ENCODE measurements at places on chromosomes 2 and 18.

DNA sequence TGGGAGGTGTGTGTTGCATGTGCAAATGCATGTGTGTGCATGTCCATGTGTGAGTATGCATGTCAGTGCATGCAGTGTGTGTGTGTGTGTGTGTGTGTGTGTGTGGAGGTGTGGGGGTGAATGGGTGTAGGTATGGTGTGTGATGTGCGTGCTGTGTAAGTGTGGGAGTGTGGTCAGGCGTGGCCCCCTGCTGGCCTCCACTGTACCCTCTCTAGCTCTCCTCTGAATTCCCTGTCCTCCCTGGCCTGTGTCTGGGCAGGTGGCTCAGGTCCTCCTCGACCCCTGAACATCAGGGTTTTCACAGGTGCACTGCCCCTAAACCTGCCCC is 230.2 kb downstream of the CELF4 start:
- DNase-seq, result no peak

GRCh38 chr18:23958036-23958435 is 56.5 kb upstream of the TTC39C start:
- no peak for DNase-seq

DNA sequence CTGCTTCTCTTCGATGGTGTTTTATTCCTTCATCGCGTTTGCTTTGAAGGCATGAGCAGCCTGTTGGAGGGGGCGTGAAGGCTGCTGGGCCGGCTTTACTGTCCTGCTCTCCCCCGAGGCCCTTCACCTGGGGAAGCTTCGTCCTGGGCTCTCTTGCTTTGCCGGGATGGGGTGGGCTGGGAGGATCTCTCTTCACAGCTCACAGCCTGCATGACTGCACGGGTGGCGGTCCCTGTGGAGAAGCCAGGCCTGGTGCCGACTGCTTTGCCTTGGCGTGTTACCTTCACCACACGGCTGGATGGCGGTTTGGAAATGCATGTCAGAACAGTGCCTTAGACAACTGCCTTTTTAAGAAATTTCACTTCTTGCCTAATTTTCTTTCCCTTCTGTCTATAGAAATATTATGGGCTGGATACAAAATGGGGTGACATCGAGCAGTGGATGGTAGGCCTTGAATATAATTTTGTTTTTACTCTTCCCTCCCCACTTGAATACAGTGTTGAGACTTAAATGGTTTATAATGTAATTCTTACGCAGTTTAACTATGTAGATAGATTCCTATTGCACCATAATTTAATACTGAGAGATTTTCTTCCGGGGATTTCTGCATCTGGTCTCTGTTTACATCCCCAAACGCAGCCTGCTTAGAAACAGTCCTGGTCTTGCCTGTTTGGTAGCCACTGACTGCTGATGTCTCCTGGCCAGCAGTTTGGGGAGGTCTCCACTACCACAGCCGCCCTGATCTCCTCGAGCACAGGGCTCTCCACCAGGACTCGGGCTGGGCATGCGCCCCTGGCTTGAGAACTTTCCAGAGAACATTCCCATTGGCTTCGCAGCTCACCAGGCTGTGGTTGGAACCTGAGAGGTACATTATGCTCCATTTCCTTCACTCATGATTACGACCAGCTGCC is 81.0 kb upstream of the RBM44 start:
- no peak for DNase-seq

DNA sequence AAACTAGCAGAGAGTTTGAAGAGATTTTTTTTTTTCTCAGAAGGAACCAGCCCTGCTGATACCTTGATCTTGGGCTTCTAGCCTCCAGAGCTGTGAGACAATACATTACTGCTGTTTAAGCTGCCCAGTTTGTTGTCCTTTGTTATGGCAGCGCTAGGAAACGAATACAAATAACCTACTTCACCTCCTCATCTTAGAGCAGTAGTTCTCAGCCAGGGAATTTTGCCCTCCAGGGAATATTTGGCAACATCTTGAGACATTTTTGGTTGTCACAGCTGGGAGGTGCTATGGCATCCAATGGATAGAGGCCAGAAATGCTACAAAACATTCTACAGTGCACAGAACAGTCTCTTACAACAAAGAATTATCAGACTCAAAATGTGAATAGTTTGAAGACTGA is 43.9 kb upstream of the BCL11A start:
- no peak for DNase-seq

- no peak for DNase-seq
Observed at GRCh38 chr18:79608069-79608468, 71.5 kb upstream of the CTDP1 start.

DNA sequence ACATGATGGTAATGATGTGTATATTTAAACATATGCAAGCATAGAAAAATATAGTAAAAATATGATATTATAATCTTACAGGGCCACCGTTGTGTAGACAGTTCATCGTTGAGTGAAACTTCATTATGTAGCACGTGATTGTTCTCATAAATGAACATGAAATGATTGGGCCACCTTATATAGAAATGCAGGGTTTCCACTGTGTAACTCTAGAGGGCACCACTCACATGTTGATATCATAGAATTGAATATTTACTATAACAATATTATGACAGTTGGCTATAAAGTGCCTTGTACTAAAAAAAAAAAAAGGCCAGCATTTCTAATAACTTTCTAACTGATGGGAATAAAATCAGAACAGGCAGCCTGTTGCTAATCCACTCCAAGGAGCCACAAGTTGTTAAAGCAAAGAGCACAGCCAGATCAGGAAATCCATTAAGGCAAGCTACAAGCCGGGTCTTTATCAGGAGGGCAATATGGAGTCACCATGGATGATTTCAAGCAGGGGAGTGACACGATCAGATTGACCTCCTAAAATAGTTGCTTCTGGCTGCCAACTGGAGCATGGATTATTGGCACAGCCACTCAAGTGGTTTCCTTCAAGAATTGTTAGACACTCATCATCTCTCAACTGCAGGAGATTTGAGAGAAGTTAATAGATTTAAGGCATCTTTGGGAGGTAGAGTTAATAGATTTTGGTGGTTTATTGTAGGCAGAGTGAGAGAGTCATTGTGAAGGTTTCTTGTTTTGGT is 16.7 kb downstream of the IL1F10 start:
- no peak for DNase-seq

GRCh38 chr2:200591308-200591707 is 5.5 kb downstream of the AOX1 start:
- no peak for DNase-seq

GRCh38 chr2:105912081-105912480 is 167.4 kb downstream of the NCK2 start:
- no peak for DNase-seq

Data from urothelium cell line (cell line).